ENCODE measurements at places on chromosomes 11 and 22. TPM values are rescaled to one million over a fixed set of nuclear protein-coding genes. Genes with fewer than 3 reads are reported as not detected.

Gene PYGM
- 13.4 TPM for total RNA-seq

Gene ZNF214
- total RNA-seq: 0.68 TPM

Gene MUC5AC
- 45.9 TPM for total RNA-seq

Gene MAPK8IP2
- 0.41 TPM for total RNA-seq

GRCh38 chr11:40314327-40314726 lies 1145.1 kb downstream of the LRRC4C start:
- no peaks in the 10 kb centered on the region for H3K27me3 ChIP-seq
- H3K36me3 ChIP-seq: no peaks in the 10 kb centered on the region
- no peaks in the 10 kb centered on the region for H3K4me1 ChIP-seq
- no peak overlapping the region for H3K27ac ChIP-seq

DNA sequence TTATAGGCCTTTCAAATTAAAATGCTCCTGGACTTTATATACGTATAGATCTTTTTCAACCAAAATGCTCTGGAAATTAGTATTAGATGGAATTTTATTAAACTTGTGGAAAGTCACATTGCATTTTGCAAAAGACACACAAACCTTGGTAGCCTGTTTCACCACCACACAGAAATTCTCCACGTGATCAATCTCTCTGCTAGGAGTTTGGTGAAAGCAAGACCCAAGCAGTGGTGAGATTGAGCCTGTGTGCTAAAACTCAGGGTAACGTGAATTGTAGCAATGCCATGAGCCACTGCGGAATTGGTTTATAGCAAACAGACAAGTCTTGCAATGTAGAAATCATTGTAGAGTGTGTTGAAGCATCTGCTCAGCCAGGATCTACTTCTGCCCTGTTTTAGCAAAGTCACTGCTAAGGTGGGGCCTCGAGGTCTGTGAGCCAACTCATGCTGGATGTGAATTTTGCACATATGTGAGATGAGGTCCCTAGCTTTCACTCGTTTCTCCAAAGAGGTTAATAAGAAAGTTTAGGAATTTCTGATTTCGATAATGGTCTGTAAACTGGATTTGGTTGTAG lies 184.8 kb downstream of the DBX1 start:
- peaks cover 18% of the 10 kb centered on the region for H3K4me1 ChIP-seq
- H3K27ac ChIP-seq: no peak overlapping the region
- no peaks in the 10 kb centered on the region for H3K27me3 ChIP-seq
- peaks cover 8% of the 10 kb centered on the region for H3K36me3 ChIP-seq

DNA sequence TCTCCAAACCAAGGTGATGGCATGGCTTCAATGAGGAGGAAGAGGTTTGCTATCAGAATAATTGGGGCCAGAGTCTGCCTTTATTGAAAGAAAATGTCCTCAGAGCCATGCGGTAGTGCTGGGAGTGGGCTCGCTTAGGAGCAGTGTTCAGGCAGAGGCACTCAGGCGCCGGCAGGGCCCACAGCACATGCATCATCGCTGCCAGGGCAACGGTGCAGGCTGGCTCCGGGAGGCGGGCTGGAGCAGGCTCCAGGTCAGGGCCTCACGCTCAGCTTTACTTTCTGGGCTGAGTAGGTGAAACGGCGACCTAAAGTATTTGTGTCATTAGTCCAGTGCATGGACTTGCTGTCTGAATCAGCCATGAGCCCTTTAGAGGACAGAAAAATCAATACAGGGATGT lies 169.9 kb upstream of the CCDC90B start:
- H3K27ac ChIP-seq: no peak overlapping the region
- no peak for DNase-seq
- no peaks in the 10 kb centered on the region for H3K4me1 ChIP-seq

DNA sequence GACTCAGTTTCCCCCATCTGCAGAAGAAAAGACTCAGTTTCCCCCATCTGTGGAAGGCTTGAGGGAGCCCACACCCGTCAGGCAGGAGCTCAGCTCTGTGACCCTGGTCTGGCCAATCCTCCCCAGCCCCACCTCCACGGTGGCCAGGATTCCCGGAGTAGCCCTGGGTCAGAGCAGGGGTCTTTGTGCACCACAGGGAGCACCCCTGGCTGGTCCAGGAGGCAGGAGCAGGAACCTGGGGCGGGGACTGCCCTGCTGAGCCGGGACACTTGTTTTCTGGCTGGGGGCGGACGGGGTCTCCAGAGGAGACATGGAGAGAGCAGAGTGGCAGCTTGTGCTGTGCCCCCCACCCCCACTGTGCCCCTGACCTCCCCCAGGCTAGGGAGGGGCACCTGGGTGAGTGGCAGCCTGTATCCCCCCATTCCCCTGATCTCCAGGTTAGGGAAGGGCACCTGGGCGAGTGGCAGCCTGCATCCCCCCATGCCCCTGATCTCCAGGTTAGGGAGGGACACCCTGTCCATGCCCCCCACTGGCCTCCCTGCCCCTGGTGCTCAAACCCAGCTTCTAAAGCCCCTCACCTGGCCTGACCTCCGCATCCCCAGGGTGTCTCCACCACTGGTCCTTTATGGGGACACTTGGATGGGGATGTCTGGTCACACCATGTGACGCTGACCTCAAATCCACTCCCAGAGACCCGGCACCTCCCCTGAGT lies 18.8 kb downstream of the IL17REL start:
- H3K27me3 ChIP-seq: no peaks in the 10 kb centered on the region
- H3K36me3 ChIP-seq: no peaks in the 10 kb centered on the region
- no peaks in the 10 kb centered on the region for H3K4me1 ChIP-seq

DNA sequence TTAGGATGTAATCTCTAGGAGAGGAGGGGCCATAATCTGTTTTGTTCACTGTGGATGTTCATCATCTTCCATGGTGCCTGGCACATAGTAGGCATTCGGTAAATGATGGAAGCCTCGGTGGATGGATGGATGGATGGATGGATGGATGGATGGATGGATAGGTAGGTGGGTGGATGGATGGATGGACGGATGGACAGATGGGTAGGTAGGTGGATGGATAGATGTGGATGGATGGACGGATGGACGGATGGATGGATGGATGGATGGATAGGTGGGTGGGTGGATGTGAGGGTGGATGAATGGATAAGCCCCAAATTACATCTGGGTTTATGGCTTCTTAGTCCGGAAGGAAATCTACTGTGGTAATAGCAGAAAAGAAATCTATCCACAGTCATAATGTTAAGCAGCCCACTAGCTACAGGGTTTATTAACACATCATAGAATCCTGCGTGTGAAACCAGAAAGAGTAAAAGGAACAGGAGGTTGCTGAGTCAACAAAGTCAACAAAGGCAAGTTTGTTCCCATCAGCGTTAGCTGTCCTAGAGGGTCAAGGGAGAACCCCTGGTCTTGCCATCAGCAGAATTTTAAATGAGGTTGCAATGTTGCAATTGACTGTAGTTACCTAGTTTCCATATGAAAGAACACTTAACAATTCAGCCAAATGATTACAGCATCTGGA lies 82.8 kb downstream of the C11orf91 start:
- peaks cover 12% of the 10 kb centered on the region for H3K4me1 ChIP-seq
- no peaks in the 10 kb centered on the region for H3K36me3 ChIP-seq
- H3K27ac ChIP-seq: no peak overlapping the region
- DNase-seq: no peak
- no peaks in the 10 kb centered on the region for H3K27me3 ChIP-seq

GRCh38 chr22:29205594-29206371 lies at the start of gene EMID1:
EMID1 (plus strand) TSS chr22:29205896; CDS start chr22:29206039, 143 bp downstream.
- H3K4me3 ChIP-seq: peak within 1 kb of the TSS; percentile 72
- no peaks in the 10 kb centered on the region for H3K27me3 ChIP-seq
- no peak within 1 kb of the TSS for H3K27ac ChIP-seq
- H3K36me3 ChIP-seq: no peaks in the 10 kb centered on the region

DNA sequence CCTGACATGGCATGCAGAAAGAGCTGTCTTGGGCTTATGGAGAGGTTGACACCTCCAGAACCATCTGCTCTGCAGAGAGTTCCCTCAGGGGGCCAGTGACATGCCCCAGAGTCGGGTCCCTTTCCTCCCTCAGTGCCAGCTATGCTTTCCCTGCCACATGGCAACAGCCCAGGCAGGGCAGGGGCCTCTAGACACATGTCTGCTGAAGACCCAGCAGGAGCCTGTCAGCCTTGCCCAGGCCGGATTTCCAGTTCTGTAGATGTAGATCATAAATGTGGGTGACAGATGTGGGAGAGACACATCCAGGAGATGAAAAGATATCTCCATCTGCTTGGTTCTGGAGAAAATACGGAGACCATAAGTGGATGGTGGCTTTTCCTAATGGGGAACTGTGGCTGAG lies 25.5 kb downstream of the NAV2 start:
- H3K36me3 ChIP-seq: peaks cover 1% of the 10 kb centered on the region
- H3K27ac ChIP-seq: peak overlapping the region; percentile 94
- H3K4me1 ChIP-seq: peaks cover 67% of the 10 kb centered on the region
- DNase-seq: no peak
- no peaks in the 10 kb centered on the region for H3K27me3 ChIP-seq
- H3K4me3 ChIP-seq: no peak overlapping the region

DNA sequence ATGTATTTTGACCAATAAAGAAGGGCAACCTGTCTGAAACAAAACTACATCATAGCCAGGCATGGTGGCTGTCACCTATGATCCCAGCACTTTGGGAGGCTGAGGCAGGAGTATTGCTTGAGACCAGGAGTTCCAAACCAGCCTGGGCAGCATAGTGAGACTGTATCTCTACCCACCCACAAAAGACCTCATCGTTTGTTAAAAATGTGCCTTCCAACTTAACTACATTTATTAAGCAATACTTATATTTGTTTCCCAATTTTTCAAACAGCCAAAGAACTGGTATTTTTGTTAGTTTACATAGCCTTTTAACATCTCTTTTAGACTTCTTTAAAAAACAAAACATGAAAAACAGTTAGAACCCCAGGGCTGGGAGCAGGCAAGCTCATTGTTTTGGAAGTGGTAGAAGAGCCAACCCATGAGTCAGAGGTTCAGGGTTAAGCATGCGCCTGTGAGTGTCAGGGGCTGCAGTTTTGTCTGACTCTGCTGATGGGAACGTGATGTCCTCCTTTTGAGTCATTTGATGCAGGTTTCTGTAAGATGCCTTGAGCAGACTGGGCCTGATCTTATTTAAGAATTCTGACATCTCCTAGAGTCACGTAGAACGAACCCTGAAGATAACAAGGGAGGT lies 53.9 kb upstream of the CRTAM start:
- H3K27ac ChIP-seq: peak overlapping the region; percentile 38
- peaks cover 23% of the 10 kb centered on the region for H3K4me1 ChIP-seq
- no peaks in the 10 kb centered on the region for H3K36me3 ChIP-seq
- H3K4me3 ChIP-seq: peak overlapping the region; percentile 1
- DNase-seq: peak; percentile 20
- H3K27me3 ChIP-seq: no peaks in the 10 kb centered on the region

DNA sequence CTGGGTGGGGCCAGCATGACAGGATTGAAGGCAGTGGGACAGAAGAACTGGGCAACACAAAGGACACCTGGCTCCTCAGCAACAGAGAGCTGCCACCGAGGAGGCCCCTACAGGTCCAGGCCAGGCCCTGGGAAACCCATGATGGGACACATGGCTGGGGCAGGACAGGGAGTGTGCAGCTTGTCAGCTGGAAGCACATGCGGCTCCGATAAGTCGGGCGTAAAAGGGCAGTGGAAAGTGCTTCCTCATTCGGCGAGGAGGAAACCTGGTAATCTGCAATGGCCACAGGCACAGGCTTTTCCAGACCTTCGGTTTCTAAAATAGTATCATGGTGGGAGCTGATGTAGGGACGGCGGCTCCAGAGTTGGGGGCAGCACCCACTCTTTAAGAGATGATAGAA lies 16.5 kb downstream of the GNAZ start:
- H3K4me3 ChIP-seq: no peak overlapping the region
- H3K27ac ChIP-seq: no peak overlapping the region
- H3K36me3 ChIP-seq: no peaks in the 10 kb centered on the region
- H3K27me3 ChIP-seq: no peaks in the 10 kb centered on the region
- DNase-seq: no peak

DNA sequence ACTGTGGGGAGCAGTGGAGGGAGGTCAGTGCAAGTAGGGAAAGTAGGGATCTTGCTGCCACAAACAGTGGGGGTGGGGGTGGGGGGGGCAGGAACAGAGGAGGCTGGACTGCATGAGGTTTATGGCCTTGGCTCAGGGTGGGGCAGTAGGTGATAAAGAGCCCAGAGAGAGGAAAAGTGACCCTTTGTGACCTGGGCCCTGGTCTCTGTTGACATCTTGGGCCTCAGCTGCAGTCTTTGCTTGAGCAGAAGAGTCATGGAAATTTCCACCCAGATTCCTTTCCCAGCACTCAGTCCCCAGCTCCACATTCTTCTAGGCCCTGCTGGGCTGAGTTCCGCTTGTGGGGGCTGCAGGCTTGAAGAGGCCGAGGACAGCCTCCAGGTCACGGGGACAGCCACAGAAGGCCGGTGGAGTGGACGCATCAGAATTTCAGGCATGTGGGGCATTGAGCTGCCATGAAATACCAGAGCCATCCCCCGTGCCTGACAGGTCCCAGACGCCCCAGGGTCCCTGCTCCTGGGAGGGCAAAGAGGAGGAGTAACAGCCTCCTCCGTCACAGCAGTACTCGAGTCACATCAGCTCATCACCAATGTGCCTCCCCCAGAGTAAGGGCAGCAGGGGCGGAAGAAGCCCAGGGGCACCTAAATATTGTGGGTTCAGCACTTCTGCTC lies 9.7 kb upstream of the MALAT1 start:
- peak overlapping the region; percentile 100 for H3K27ac ChIP-seq
- DNase-seq: peak; percentile 58
- H3K4me3 ChIP-seq: peak overlapping the region; percentile 61
- H3K4me1 ChIP-seq: peaks cover 80% of the 10 kb centered on the region
- H3K27me3 ChIP-seq: no peaks in the 10 kb centered on the region
- no peaks in the 10 kb centered on the region for H3K36me3 ChIP-seq

DNA sequence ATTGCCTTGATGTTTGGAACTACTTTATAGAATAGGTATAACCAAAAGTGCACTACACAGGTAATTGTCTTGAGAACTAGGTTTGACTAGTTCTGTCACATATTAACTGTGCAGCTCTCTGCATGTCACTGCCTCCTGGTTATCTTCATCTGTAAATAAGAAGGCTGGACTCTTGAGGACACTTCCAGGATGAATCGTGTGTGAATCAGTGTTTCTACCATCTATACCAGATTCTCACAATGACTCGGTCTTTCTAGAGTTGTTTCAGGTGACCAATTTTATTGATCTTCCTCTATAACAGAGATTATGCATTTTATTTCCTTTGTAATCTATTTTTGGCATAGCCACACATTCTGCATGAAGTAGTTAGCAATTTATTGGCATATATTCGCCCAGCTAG lies 1181.0 kb upstream of the TENM4 start:
- no peaks in the 10 kb centered on the region for H3K27me3 ChIP-seq
- no peaks in the 10 kb centered on the region for H3K4me1 ChIP-seq
- DNase-seq: no peak
